ENCODE measurements at places on chromosomes 3 and 15. TPM values are rescaled to one million over a fixed set of nuclear protein-coding genes. Genes with fewer than 3 reads are reported as not detected.

POLQ gene
- total RNA-seq = 35.6 TPM

ANKUB1 gene
- total RNA-seq = not detected

FEZF2 gene
- not detected for total RNA-seq

DNA sequence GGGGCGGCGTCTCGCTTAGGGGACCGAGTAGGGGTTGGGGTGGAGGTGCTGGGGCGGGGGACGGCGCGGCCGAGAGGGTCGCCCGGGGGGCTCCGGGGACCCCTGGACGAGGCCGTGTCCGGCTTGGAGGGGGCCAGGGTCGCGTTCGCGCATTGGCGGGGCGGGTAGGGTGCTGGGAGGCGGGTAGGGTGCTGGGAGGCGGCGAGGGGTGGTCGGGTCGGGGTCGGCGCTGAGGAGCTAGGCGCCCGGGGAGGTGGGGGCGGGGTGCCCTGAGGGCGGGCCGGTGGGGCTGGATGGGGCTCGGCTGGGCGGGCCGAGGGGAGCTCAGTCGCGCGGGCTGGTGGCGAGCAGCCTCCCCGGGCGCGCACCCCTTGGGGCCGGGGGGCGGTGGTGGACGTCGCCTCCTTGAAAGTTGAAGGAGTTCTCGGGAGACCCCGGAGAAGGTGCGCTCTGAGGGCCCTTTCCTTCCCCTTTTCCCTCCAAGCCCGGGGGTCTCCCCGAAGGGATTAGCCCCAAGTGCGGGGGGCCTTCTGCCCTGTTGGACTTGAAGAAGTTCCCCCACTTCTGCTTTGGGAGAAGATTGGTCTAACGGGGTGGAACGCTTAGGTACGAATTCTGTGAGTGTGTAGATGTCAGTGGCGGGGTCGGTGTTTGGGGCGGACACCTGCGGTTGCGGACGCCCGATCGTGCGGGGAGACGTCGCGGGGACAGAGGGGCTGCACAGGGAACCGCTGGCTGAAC lies 543 bp downstream of the MEF2A start:
- peak; percentile 50 for DNase-seq
- H3K4me3 ChIP-seq = peak overlapping the region; percentile 93
- peaks cover 7% of the 10 kb centered on the region for H3K27me3 ChIP-seq
- peak overlapping the region; percentile 84 for H3K27ac ChIP-seq

DNA sequence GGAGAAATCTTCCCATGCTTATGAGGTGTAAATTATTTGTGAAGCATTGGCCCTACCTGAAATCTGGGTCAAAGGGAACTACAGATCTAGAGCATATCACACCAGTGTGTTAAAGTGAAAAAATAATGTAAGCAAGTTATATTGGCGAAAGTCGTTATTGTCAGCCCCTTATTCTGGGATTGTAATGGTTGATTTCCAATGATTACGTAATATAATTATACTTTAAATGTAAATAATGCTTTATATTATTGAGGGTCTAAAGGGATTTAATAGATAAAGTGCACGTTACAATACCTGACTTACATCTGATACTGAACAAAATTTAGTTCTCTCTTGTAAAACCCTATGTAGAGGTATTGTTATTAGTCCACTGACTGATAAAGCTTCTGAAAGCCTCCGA lies 101.2 kb downstream of the NEO1 start:
- peaks cover 2% of the 10 kb centered on the region for H3K27me3 ChIP-seq
- DNase-seq = no peak
- no peak overlapping the region for H3K27ac ChIP-seq
- no peak overlapping the region for H3K4me3 ChIP-seq
- no peaks in the 10 kb centered on the region for H3K4me1 ChIP-seq

DNA sequence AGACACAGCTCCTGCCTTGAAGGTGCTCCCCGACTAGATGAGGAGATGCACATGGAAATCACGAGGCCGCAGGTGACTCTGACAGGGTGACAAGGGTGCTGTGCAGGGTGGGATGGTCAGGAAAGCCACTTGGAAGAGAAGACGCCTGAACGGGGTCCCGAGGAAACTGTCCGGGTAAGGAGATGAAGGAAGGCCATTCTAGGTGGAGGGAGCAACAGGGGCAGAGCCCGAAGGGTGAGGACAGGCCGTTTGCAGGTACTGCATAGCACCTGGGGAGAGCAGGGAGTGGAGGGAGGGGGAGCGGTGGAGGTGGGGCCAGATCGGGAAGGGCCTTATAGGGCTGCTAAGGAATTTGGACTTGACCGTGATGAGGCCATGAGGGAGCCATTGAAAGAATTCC lies 105.6 kb upstream of the DLG1 start:
- H3K4me3 ChIP-seq = no peak overlapping the region
- H3K4me1 ChIP-seq = no peaks in the 10 kb centered on the region
- no peak overlapping the region for H3K27ac ChIP-seq
- no peak for DNase-seq
- no peaks in the 10 kb centered on the region for H3K36me3 ChIP-seq
- no peaks in the 10 kb centered on the region for H3K27me3 ChIP-seq

GRCh38 chr3:117302428-117302827 lies 592.8 kb downstream of the TUSC7 start:
- no peaks in the 10 kb centered on the region for H3K36me3 ChIP-seq
- H3K4me1 ChIP-seq = no peaks in the 10 kb centered on the region
- no peak overlapping the region for H3K27ac ChIP-seq

- H3K27me3 ChIP-seq = peaks cover 2% of the 10 kb centered on the region
- H3K4me1 ChIP-seq = peaks cover 15% of the 10 kb centered on the region
- peak overlapping the region; percentile 22 for H3K27ac ChIP-seq
- no peak for DNase-seq
- H3K4me3 ChIP-seq = no peak overlapping the region
Measured at GRCh38 chr15:79003896-79004295, 59.0 kb upstream of the CTSH start.

- peaks cover 7% of the 10 kb centered on the region for H3K4me1 ChIP-seq
- H3K27ac ChIP-seq = no peak overlapping the region
- no peaks in the 10 kb centered on the region for H3K27me3 ChIP-seq
- H3K36me3 ChIP-seq = peaks cover 1% of the 10 kb centered on the region
- H3K4me3 ChIP-seq = no peak overlapping the region
Measured at GRCh38 chr3:119310071-119310470, 15.9 kb downstream of the ARHGAP31 start.

DNA sequence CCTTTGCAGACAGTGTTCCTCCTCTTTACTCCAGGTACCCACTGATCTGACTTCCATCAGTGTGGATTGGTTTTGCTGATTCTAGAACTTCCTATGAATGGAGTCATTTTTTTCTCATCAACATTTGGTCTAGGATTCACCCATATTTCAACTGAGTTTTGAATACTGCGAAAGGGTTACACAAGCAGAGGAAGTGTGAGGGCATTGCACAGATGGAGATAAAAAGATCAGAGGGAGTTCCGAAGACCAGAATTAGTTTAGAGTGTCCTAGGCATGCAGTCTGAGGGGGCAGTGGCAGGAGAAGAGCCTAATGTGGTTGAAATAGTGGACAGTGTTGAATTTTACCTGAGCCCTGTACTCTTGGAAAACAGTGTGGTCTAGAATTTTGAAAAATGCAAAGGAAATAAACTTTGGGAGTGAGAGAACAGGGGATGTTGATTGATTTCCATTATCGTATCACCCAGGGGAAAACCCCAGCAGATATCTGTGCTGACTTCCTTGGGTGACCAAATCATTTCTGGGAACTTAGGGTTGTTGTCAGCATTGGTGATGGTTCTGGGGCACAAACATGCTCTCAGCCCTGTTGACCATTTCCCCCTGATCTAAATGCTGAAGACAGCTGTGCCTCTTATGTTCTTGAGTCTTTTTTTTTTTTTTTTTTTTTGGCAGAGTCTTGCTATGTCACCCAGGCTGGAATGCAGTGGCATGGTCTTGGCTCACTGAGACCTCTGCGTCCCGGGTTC lies 327.4 kb upstream of the LRRFIP2 start:
- no peak overlapping the region for H3K27ac ChIP-seq
- H3K4me1 ChIP-seq = peaks cover 23% of the 10 kb centered on the region
- H3K4me3 ChIP-seq = no peak overlapping the region
- DNase-seq = no peak

DNA sequence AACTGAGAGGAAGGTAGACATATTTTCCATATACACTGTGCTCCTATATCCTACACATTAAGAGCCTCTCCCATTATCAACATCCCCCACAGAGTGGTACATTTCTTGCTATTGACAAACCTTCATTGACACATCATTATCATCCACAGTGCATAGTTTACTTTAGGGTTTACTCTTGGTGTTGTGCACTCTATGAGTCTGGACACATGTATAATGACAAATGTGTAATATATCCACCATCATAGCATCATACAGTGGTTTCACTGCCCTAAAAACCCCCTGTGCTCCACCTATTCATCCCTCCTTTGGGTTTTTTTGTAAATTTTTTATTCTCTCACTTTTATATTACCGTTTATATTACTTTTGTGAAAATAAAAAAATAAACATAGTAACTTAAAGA lies 22.2 kb upstream of the CLDN18 start:
- H3K4me1 ChIP-seq = no peaks in the 10 kb centered on the region
- DNase-seq = no peak

- H3K4me3 ChIP-seq = no peak overlapping the region
- H3K27me3 ChIP-seq = no peaks in the 10 kb centered on the region
- peaks cover 13% of the 10 kb centered on the region for H3K4me1 ChIP-seq
Measured at GRCh38 chr15:78752492-78753358, 58.5 kb downstream of the ADAMTS7 start.

- peaks cover 10% of the 10 kb centered on the region for H3K27me3 ChIP-seq
- peaks cover 2% of the 10 kb centered on the region for H3K4me1 ChIP-seq
- H3K4me3 ChIP-seq = no peak overlapping the region
- H3K27ac ChIP-seq = no peak overlapping the region
- no peaks in the 10 kb centered on the region for H3K36me3 ChIP-seq
Measured at GRCh38 chr15:57824186-57824585, 117.7 kb downstream of the POLR2M start.

- no peaks in the 10 kb centered on the region for H3K36me3 ChIP-seq
- H3K4me3 ChIP-seq = peak within 1 kb of the TSS; percentile 57
- peaks cover 81% of the 10 kb centered on the region for H3K27me3 ChIP-seq
- peaks cover 11% of the 10 kb centered on the region for H3K4me1 ChIP-seq
- H3K27ac ChIP-seq = peak within 1 kb of the TSS; percentile 14
- no peak for DNase-seq
Measured at GRCh38 chr15:51094606-51095569, at the start of gene TNFAIP8L3. Gene TNFAIP8L3, minus strand, starts transcription at chr15:51094906. Its CDS starts 311 bp downstream, at chr15:51094595.

DNA sequence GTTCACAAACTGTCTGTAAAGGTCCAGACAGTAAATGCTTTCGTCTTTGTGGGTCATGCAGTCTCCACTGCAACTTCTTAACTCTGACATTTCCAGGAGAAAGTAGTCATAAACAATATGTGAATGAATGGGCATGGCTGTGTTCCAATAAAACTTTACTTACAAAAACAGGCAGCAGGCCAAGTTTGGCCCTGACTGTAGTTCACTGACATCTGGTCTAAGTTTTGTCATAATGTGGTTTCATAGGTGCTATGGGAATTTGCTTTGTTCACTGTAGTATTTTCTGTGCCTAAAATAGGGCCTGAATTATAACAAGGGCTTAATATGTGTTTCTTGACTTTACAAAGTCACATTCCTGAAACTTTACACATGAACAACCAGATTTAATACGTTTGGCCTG lies 186.0 kb upstream of the KBTBD8 start:
- H3K27ac ChIP-seq = no peak overlapping the region
- no peaks in the 10 kb centered on the region for H3K36me3 ChIP-seq
- no peak for DNase-seq

GRCh38 chr3:152204218-152204617 lies 64.5 kb upstream of the MBNL1 start:
- H3K4me1 ChIP-seq = peaks cover 69% of the 10 kb centered on the region
- H3K27me3 ChIP-seq = no peaks in the 10 kb centered on the region
- peak overlapping the region; percentile 74 for H3K4me3 ChIP-seq

DNA sequence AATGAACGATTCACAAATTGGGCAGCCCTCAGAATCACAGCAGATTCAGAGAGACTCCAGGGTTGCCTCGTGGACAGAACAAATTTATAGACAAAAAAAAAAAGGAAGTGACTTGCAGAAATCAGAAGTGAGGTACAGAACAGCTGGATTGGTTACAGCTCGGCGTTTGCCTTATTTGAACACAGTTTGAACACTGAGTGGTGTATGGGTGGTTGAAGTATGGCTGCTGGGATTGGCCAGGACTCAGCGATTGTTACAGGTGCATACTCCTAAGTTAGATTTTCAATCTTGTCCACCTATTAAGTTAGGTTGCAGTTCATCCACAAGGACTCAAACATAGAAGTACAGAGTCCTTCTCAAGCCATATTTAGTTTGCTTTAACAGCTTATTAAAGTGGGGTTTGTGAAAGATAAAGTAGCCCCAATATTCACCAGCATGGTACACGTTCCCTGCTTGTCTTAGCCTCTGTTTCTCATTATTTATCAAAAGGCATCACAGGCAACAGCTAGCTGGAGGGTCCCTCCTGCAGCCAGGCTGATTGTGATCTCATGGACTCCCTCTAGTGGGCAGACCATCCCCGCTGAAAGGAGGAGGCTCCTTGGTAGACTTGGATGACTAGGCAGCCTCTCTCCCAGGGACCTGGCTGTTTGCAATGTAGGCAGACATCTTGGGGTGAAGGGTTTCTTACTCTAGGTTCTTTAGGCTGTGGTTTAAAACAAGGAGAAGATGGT lies 17.6 kb upstream of the ALDH1L1 start:
- H3K4me3 ChIP-seq = no peak overlapping the region
- DNase-seq = peak; percentile 49
- no peak overlapping the region for H3K27ac ChIP-seq
- peaks cover 2% of the 10 kb centered on the region for H3K4me1 ChIP-seq

GRCh38 chr15:38863381-38863780 lies 298.8 kb upstream of the RASGRP1 start:
- no peaks in the 10 kb centered on the region for H3K36me3 ChIP-seq
- no peak for DNase-seq
- H3K4me1 ChIP-seq = no peaks in the 10 kb centered on the region
- no peak overlapping the region for H3K27ac ChIP-seq
- no peak overlapping the region for H3K4me3 ChIP-seq

Measured in activated CD8-positive, alpha-beta T cell treated with anti-CD3 and anti-CD28 coated beads, Interleukin-2, amount 10 ng/mL, durations not matched to agents 7 days and 5 days (primary cell).